ENCODE measurements at places on chromosomes 11 and 22.

GRCh38 chr11:78313181-78313795 is 104.3 kb downstream of the GAB2 start:
- DNase-seq, result no peak

GRCh38 chr11:64990222-64990923 is 6.4 kb downstream of the BATF2 start:
- no peak for DNase-seq

DNA sequence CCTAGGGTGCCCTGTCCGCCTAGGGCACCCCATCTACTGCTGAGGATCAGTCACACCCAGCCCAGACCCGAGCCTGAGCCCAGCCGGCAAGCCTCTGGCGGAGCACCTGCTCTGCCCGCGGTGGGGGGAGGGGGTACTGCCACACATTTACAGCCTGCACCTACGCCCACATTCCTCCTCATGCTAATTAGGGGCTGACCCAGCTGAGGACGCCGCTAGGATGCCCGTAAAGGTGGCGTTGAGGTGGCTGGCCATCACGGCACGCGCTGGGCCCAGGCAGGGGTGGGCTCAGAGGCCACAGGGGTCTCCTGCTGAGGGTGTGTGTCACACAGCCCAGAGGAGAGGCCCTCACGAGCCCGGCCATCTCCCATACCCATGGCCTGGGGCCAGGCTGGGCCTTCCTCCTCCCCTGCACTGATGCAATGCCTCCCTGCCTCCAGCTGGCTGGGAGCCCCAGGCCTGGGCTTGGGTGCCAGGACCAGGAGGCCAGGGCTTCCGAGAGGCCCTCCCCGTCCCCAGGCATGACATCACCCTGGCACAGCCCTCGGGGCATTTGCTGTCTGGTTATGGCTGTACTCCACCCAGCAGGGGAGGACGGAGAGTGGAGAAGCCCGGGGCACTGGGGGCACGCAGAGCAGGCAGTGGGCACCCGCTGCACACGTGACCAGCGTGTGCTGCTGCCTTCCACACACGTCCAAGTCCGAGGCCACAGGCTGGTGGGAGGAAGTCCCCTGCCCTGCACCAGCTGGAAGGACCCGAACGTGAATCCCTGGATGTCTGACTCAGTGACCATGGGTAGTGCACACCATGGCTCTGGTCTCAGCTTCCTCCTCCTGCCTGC is 12.7 kb downstream of the DUSP8 start:
- no peak for DNase-seq

- DNase-seq, result no peak
These were observed 179.2 kb downstream of the DBX1 start for GRCh38 chr11:19980957-19981669.

DNA sequence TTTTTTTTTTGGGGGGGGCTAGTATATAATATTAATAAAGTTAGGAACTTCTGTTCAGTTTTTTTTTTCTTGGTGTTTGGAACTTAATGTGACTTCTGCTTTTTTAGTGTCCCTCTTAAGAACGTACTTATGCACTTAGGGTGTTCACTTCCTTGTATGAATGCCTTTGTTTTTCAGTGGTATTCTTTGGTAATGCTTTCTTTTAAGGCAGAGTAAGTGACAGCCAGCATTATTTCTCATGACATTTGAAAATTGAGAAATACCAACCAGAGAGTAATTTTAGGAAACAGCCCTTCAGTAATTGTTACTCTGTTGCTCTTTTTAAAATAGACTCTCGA is 2.4 kb downstream of the GRK3 start:
- DNase-seq, result no peak

GRCh38 chr22:17013396-17014100 is 5.5 kb upstream of the GAB4 start:
- DNase-seq, result no peak

DNA sequence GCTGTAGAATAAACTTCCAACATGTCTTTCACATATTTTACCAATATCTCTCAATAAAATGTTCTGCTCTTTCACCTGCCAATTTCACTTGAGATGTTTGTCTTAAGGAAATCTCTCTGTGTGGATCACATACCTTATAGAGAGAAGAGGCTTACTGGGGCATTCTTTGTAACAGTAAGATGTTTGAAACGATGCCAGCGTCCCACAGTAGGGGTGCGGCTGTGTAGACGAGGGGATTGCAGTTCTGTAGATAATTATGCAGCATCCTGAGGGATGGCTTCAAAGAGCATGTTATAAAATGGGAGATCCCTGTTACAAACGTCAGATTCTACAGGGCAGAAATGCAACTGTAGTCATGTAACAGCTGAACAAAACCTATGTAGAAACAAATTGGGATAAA is 200.0 kb downstream of the TBC1D22A start:
- no peak for DNase-seq

GRCh38 chr11:111633756-111634362 is 31.6 kb downstream of the SIK2 start:
- no peak for DNase-seq

GRCh38 chr11:95200781-95201457 is 30.1 kb downstream of the SESN3 start:
- DNase-seq, result no peak

Data from stimulated activated CD8-positive, alpha-beta memory T cell treated with anti-CD3 and anti-CD28 coated beads, Interleukin-15, amount 100 ng/mL, for 4 hours (primary cell).